Ascending aorta (tissue), 2 donors: ENCODE measurements at places on chromosomes 7 and 10.

DNA sequence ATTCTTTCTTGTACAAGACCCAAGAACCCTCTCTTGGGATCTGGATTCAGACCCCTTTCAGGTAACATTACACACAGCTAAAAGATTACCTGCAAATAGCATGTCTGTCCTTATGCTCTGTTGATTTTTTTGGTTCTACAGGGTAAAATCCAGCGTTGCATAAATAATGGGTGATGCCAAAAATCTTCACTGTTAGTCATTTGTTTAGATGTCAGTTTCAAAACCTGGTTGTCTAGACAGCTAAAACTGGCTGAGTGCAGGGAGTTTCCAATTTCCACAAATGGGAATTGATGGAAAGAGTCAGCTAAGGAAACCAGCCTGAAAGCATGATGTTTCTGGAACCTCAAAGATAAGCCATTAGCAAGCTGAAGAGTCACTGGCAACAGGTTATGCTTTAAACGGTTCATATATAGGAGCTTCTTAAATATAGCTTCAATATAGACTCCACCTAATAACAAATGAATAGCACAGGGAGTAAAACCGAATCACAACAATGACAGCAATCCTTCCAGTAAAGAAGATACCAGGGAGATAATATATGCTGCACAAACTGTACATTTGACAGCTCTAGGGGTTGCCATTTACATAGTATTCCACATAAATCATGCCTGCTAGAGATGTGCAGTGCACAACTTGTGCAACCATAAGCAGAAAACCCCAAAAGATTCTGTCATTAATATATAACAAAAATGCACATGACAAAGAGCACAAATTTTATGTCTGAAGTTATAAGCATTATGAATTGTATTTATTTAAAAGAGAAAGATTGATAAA, 20.4 kb downstream of the CCDC71L start:
- no peak for DNase-seq

- no peak for DNase-seq
Observed at GRCh38 chr7:21092766-21093702, 306.3 kb upstream of the SP8 start.

DNA sequence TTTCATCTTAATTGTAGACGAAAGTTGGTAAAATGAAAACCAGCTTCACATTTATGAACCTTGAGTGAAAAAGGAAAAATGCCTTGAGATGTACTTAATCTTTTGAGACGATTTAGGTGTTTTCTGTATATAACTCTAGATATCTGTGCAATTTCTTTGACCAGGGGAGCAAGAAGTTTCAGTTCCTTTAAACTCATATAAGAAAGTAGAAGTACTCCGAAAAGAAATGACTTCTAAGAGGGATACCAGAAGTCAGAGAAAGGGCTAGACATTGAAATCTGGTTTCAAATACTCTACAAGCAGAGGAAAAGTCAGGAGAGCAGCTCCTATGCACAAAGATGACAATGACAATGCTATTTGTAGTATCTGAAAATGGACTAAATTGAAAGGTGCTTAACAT, 303.7 kb downstream of the BAMBI start:
- no peak for DNase-seq

GRCh38 chr7:54349229-54349628, 192.9 kb upstream of the VSTM2A start:
- no peak for DNase-seq

DNA sequence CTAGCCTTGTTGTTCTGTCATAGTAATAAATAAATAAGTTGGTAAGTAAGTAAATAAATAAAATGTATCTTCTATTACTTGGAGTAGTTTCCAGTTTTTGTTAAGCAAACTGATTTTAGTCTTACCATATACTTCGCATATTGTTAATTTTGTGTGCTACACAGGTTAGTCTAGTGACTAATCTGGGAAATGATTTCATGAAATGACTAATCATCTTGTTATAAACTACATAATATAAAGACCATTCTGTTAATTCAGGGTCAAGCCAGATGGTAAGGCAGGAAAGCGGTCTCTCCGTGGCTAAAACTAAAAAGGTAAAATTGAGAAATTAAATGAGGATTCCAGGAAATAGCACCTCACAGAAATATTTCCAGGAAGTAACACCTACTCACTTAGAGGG, 58.5 kb upstream of the FOXP2 start:
- no peak for DNase-seq

GRCh38 chr10:124315591-124316270, 103.0 kb downstream of the OAT start:
- peak; percentile 30 for DNase-seq

DNA sequence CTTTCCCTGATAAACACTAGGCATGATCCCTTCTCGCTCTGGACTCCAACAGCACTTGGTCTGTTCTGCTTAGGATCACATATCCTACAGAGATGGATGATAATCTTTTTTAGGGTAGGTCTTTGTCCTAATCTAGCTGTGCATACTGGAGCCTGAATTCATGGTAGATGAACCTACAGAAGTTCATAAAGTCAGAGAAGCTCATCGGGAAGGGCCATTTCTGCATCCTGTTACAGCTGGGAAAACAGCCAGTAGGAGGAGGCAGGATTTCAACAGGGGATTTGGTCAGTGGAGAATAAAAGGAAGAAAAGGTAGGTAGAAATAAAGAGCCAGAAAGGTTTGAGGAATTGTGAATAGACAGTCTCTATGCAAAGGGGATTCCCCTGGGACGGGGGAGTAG, 101.4 kb downstream of the ANK3 start:
- DNase-seq = no peak

- DNase-seq = no peak
Observed at GRCh38 chr7:135930565-135931461, 46.3 kb downstream of the MTPN start.

DNA sequence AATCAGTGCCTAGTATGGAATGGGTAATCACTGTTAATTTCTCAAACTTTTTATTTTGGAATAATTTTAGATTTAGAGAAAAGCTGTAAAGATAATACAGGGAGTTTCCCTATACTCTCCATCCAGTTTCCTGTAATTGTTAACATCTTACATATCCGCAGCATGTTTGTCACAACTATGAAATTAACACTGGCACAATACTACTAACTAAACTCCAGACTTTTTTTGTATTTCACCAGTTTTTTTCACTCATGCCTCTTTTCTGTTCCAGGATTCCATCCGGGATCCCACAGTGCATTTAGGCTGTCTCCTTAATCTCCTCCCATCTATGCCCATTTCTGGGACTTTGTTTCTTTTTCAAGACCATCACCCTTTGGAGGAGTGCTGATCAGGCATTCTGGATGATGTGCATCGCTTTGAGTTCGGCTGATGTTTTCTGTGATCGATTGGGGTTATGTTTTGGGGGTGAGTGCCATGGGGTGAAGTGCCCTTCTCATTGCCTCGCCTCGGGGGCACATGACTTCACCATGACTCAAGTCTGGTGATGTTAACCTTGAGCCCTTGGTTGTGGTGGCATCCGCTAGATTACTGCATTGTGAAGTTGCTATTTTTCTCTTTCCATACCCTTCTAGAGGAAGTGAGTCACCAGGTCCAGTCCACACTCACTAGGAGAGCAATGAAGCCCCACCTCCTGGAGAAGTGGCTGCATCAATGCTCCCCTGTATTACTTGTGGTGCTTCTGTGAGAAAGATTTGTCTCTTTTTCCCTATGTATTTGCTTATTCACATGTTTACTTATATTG, 43.9 kb upstream of the GRB10 start:
- no peak for DNase-seq

GRCh38 chr7:106717955-106718871, 57.3 kb upstream of the CCDC71L start:
- no peak for DNase-seq

DNA sequence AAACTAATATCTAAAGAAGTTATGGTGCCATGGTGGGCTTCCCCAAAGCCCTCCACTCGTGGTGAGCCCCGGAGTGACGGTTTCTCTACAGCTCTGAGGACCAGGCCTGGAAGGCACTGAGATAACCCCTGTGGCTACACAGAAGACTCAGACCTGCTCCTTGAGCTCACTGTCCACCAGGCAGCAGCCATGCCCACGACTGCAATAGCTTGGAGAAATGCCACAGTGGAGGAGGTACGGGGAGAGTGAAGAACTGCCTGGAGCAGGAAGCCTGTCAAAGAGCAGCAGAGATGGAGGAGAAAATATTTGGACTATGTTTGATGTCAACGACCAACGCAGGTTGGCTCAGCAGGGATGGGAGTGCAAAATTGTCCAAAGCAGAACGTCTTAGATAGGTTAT, 300.1 kb upstream of the NPSR1 start:
- no peak for DNase-seq

- DNase-seq = no peak
Observed at GRCh38 chr7:151810441-151811232, 66.3 kb downstream of the PRKAG2 start.

GRCh38 chr10:131855461-131856401, 45.1 kb upstream of the PPP2R2D start:
- peak; percentile 45 for DNase-seq

DNA sequence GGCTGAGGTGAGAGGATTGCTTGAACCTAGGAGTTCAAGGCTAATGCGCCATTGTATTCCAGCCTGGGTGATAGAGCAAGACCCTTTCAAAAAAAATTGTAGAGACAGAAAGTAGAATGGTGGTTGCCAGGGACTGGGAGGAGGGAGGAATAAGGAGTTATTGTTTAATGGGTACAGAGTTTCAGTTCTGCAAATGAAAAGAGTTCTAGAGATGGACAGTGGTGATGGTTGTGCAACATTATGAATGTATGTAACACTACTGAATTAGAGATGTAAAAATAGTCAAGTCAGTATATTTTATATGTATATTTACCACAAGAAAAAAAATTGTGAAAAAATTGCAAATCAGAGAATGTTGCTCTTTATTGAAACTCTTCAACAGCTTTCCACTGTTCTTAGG, 266.5 kb upstream of the NPY start:
- DNase-seq = no peak

DNA sequence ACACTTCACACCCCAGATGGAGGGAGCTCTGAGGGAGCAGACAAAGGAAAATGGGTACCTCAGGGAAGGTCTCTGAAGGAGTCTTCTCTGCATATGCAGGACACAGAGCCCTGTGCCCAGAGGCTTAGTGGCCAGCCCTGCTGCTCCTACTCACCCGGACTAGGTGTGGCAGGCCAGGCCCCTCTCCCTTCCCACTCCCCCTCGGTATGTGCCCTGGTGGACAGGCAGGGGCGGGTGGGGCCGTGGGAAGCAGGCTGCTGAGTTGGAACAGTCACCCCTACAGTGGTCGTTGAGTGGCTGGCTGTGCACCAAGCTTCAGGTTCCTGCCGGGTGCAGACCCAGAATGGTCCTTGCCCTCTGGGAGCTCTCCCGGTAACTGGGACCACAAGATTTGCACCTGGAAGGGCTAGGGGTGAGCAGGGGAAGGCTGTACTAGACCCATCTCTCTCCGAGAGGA, 68.6 kb downstream of the ZMIZ1 start:
- no peak for DNase-seq

- DNase-seq = no peak
Observed at GRCh38 chr10:97131181-97131628, 54.6 kb downstream of the SLIT1 start.

GRCh38 chr10:77907900-77908717, 18.4 kb downstream of the DLG5 start:
- DNase-seq = no peak

- DNase-seq = no peak
Observed at GRCh38 chr10:127150136-127150535, 46.3 kb downstream of the INSYN2A start.

DNA sequence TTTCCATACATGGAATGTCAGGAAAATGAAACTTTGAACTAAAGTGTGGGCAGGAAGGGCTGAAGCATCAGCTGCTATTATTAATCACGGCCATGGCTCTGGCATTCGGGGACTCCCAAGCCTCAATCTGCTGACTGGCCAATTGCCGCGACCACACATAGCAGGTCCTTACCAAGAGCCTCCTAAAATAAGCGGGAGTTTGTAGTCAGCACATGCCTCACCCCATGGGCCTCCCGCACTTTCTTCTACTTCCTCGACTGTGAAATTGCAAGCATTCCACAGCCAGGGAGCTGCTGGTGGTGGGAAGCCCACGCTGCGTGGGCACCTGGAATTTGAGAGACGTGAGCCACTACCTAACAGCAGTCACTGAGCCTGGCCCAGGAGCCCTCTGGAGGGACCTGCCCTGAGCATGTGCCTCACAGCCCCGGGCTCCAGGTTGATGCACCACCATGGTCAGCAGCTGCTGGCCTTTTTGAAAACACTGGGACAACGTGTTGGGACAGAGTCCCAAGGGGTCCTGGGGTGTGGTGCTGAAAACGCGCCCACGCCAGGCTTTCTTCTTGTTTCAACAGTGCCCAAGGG, 211.4 kb downstream of the TNS3 start:
- DNase-seq = no peak

- no peak for DNase-seq
Observed at GRCh38 chr7:77982926-77983550, 184.5 kb downstream of the PHTF2 start.

DNA sequence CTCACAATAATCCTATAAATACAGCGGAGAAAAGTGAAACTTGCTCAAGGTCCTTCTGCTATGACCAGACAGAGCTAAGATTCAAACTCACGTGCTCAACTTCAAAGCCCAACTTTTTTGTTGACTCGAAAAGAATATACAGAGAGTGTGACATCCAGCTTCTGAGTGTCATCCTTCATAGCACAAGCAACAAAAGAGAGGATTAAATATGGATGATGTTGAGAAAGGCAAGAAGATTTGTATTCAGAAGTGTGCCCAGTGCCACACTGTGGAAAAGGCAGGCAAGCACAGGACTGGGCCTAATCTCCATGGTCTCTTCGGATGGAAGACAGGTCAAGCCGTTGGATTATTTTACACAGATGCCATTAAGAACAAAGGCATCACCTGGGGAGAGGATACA, 2.1 kb upstream of the FAM3C start:
- DNase-seq = no peak

DNA sequence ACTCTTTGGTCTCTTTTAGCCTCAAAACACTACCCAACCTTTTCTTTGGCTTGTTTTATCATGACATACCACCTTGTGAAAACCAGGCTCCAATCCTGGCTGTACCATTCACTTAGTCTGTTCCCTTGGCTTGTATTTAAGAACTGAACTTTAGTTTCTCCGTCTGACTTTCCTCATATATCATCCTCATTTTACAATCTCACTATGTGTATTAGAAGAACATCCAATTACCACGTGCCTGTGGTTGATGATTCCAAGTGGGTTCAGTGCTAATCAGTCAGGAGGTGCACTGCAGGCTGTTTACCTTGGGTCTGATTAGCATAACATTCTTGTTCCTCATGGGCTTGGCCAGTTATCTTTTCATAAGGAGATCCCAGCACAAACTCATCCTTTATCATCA, 144.8 kb upstream of the KLF14 start:
- no peak for DNase-seq

DNA sequence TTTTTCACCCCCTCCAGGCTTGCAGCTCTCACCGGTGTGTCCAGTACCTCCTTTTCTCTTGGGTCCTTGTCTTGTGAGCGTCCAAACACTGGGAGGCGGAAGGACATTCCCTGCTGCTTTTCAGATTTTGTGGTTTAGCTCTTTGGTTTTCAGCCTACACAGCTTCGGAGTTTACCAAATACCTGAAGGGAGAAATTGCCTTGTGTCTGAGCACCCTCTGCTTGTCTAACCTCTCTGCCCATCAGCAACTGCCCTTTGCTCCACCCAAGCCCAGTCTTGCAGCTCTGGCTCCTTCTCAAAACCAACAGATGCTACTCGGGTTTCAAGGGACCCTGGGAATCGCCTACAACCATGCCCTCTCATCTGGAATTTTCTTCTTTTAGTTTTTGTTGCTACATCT, 519.1 kb upstream of the IGFBP3 start:
- DNase-seq = no peak
